ENCODE measurements at places on chromosomes 2 and 18.

DNA sequence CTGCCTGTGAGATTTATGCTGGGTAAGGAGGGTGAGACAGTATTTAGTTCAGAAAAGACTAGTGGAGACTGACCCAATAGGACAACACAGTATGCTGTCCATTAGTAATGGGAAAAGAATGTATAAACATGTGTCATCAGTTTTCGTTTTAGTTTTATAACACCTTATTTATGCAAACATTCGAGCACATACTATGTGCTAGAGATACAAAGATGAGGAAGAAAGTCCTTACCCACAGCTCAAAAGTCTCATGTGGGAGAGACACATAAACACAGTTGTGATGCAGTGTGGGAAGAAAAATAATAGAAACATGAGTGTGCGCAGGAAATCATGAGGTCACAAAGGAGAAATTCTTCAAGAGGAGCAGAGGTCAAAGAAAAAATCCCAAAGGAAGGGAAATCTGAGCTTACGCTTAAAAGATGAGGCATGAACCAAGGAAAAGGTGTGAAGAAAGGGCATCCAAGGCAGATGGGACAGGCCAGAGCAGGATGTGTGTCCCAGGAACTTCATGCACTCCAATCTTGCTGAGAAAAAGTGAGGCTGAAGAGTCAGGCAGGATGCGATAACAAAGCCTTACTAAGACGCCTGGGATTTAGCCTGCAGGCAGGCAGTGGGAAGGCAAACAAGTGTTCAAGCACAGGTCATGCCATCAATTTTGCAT, 8.1 kb downstream of the METTL21A start:
- DNase-seq = no peak

- DNase-seq = no peak
These were observed 214.0 kb downstream of the CYP26B1 start for GRCh38 chr2:71933467-71934319.

- DNase-seq = no peak
These were observed 334.5 kb upstream of the CYRIA start for GRCh38 chr2:17000184-17000482.

GRCh38 chr2:172446474-172447063, 19.2 kb downstream of the ITGA6 start:
- no peak for DNase-seq

DNA sequence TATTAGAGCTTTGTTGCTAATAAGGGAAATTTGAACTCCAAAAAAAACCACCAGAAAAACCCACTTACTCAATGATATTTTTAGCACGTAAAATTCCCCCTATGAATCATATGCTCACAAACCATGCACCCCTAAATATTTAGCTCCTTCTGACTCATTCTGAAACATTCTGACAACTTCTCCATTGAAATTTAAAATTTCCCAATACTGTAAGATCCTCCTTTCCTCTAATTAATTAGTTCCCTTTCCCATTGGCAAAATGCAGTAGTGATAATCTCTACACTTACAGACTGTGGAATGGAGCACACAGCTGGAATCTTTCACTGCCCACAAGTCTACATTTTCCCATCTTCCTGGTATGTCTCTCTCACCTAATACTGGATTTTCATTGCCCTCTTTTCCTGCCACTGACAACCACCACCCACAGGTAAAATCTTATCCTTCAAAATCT, 215.8 kb upstream of the ACVR2A start:
- no peak for DNase-seq

- no peak for DNase-seq
These were observed 55.4 kb upstream of the RMP24 start for GRCh38 chr18:35917043-35917442.

All from NCI-H1436 treated with DMSO at 0.1 percent for 48 hours (cell line).